NCI-H2171 treated with DMSO at 0.1 percent for 48 hours (cell line): ENCODE measurements at places on chromosomes 2 and 18.

- no peak for DNase-seq
These were observed 23.5 kb downstream of the CAPN14 start for GRCh38 chr2:31193806-31194205.

DNA sequence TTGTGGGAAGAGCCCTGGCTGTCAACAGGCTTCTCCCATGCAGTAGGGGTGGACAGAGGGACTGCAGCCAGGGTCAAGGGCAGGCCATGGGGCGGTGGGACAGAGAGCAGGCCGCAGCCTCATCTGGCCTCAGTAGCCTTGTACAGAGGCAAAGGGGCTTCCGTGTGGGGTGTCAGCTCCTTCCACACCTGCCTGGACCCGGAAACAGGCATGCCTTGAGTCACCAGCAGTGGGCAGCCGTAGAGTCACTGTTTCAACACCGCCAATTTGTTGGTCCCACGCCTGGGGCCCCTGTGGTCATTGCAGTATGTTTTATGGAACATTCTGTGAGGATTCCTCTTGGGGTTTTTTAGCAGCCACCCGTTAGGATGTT, 173.0 kb downstream of the SMAD7 start:
- no peak for DNase-seq

DNA sequence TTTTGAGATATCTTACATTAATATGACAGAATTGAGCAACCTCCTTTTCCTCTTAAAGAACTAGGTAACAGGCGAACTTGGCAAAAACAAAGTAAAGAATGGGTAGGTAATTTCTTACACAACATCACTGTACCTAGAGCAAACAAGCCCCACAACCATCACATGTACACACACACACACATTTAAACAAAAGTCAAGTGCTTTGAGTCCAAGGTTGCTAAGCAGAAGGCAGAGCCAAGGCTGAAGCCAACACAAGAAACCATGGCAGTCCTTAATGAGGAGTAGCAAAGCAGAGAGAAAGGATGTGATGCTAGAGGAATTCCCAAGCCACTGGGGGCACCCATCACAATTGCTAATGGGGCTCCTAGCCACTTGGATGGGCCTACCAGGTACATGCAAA, 164.1 kb downstream of the PAX3 start:
- DNase-seq: no peak

- no peak for DNase-seq
These were observed 141.0 kb downstream of the GREB1L start for GRCh38 chr18:21383031-21383430.

GRCh38 chr18:13613591-13614501, 112.5 kb downstream of the FAM210A start:
- no peak for DNase-seq

DNA sequence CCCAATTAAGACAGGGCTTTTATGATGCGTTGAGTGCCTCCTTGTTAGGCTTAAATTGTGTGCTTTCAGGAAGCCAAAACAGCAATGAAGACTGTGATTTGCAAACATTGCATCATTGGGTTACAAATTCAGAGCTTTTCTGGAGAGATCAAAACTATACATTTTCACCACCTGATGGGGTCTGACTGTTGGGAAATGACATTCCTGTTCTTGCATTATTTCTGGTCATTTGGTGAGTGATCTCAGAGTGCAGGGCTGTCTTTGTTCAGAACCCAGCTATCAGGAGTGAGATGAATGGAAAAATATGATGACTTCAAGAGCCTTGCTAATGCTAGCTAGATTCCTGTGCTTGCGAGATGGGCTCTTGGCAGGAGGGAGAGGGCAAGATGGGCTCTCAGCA, 39.1 kb downstream of the SH3RF3 start:
- DNase-seq: no peak
